Prostate gland (tissue), 2 donors: ENCODE measurements at places on chromosomes 2 and 18.

GRCh38 chr2:212628586-212628985 lies 90.0 kb upstream of the ERBB4 start:
- DNase-seq = no peak

DNA sequence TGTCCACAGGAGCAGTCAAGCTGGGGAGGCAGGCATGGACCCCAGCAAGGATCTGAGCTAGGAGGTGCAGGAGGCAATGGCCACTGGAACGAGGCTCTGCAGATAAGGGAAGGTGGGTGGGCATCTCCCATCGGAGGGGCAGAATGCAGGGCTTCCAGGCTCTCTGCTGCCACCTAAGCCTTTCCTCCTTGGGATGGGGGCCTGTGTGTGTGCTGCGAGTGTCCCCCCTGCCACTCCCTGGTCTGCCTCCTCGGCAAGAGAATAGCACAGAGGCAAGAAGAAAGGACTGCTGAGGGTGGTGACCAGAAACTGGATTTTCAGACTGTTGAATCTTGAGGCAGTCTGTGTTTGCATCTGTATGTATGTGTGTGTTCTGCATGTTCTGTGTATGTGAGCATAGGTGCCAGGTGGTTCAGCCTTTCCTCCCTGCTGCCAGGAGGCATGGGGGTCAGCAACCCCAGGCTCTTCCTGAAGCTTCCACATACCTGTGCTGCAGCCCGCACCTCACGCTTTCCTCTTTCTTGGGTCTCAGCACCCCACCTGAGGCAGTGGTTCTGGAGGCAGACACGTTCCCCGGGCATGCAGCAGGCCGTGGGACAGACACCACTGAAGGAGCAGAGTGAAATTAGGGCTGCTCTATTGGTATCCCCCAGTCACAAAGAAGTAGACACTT lies 86.7 kb downstream of the EPAS1 start:
- DNase-seq = no peak

DNA sequence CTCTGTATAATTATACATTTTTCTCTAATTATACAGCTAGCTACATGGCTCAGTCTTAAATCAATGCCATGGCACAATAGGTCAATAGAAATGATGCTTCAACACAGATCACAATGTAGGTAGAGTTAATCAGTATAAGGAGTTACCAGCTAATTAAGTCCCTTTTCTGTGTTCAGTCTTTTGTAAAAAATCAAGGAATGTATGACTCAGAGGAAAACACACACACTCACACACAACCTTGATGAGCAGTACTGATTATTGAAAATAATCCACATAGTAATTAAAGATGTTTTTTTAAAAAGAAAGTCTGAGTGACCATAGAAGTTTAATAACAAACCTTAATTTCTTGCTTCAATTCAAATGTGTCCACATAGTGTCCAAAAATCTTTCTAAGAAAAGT lies 691.3 kb downstream of the LRP1B start:
- DNase-seq = no peak

DNA sequence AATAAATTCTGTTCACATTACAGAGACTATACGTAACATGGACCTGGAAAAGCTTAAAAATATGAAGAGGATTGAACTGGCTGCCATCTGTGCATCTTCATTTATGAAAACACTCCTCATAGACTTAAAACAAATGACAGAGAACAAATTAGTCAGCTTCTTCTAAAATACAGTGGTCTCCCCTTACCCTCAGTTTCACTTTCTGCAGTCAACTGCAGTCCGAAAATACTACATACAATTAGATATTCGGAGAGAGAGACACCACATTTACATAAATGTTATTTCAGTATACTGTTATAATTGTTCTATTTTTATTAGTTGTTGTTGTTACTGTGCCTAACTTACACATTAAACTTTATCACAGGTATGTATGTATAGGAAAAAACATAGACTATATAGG lies 6.5 kb downstream of the RNF103 start:
- no peak for DNase-seq

GRCh38 chr2:118643294-118643693 lies 204.2 kb downstream of the EN1 start:
- no peak for DNase-seq

GRCh38 chr2:224930124-224930523 lies 112.1 kb downstream of the DOCK10 start:
- DNase-seq = no peak

DNA sequence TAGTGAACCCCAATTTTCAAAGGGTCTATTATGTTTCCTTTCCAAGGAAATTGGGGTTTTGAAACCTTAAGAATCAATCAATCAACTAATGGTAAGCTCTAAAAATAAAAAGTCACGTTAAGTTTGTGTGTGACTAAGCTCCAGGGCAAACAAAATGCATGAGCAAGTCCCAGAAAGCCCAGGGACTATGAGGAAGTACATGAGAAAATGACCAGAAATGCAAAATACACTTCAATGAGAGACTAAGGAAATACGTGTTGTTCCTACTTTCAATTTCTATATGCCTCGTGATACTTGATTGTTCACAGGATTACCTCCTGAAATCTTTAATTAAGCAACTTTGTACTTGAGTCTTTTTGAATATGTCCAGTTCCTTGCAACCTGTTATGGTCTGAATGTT lies 684.4 kb upstream of the SYT4 start:
- DNase-seq = no peak

DNA sequence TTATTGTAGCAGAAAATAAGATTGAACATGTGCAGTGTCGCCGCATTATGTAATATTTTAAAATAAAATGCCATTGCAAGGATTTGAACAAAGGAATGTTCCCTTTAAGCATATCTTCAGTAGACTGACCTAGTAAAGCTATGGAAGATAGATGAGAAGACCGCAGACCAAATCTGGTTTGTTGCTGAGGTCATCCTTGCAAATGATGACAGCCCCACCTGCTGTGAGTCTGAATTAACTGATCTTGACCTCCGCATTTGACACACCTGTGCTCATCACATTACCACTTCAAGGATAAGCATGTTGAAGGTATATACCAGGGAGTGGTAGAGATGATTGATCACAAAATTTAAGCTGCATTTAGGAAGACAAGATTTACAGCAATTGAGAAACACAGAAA lies 96.2 kb downstream of the NYAP2 start:
- DNase-seq = no peak

DNA sequence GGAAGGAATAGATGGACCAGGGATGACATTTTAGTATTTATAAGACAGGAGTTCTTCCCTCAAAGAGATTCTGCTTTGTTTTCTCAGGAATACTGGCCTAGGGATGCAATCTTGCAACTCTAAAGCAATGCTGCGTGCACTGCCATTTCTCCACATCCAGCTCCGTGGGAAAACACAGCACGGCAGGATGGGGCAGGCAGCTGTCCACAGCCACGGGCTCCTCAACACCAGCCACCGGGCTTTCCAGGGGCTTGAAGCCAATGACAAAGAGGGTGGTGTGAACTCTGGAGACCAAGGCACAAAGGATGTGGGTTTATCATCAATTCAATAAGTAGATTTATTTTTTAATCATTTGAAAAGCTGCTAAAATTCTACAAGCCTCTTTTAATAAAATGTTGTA lies 49.3 kb downstream of the CABYR start:
- no peak for DNase-seq

- no peak for DNase-seq
Observed at GRCh38 chr18:75204732-75205513, 4.0 kb downstream of the PTGR3 start.

DNA sequence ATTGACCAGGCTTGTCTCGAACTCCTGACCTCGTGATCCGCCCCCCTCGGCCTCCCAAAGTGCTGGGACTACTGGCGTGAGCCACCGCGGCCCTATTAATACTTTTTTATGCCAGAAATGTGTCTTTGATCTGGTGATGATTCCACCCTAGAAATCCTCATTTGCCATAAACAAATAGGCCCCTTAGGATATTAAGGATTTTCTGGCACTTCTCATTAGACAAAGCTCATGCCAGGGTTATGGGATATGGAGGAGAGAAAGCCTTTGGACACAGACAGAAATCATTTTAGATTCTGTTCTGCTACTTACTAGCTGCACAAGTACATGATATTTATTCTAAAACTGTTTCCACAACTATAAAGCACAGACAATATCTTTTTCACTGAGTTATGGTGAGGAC lies 24.1 kb downstream of the SLC40A1 start:
- DNase-seq = no peak

DNA sequence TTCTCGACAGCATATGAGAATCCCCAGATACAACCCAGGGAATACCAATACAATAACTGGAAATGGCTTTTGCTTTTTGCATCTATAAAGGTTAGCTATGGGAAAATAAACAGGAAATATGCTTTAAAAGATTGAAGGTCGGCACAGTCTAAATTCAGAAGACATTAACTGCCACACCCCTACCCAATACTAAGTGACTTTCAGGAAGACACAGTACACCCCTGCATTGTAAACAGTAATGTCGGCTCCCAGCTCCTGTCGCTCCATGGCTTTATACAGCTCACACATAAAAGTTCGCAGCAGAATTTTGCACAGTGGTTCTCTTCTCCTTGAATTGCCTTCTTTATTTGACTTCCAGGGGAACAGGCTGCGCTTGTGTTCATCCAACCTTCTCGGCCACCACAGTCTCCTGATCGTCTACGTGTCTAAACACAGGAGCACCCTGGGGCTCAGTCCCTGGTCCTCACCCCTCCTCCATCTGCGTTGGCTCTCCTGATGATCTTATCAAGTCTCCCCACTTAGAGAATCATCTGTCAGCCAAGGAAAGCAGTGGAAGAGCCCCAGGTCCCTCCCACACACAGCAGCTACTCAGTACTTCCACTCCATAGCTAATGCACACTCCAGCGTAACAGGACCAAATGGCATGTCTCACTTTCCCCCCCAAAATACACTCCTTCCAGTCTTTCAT lies 22.7 kb downstream of the CYB5A start:
- no peak for DNase-seq

- no peak for DNase-seq
Observed at GRCh38 chr18:58362027-58362575, 266.8 kb downstream of the ALPK2 start.

DNA sequence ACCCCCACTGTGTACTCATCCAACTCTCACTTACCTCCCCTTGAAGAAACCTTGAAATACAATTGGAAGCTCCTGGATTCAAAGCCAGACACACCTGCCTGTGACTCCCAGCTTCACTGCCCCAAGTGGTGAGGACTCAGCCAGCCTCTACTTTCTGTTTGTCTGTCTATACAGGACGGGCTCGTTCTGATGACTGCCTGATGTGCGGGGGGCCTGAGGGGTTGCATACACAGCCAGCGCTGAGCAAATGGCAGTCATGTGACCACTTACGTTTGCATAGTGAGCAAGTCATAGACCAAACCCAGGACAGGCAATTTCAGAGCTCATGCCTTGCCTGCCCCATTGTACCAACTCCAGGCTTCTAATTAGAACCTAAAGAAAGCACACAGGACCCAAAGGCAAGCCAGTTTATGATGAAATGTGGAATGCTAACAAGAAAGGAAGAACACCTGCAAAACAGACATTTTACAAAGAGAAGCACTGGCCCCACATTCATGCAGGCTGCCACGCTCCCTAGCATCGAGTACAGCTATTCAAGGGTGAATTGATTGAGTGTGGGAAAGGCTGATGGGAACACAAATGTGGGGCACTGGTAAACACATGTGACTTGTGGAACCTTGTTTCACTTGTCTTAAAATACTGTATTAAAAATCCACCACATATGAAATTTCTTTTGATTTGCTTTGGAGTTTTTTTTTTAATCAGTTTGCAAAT lies 137.8 kb downstream of the LNPK start:
- DNase-seq = no peak

DNA sequence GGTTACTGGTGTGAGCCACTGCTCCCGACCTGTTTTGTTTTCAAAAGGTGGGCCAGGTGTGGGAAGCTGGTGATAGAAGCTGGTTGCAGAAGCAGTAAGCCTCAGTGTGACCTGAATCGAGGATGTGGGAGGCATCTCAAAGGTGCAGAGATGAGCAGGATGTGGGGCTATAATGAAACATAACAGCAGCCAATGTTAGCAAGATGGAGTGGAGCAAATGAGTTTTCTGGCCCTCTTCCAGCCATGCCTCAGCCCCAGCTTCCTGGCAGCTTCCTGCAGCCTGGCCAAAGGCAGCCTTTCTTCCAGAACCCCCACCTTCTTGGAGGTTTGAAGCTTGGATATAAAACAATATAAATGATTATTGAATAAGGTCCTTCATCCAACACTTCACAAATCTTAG lies 184.8 kb downstream of the NCK2 start:
- no peak for DNase-seq

DNA sequence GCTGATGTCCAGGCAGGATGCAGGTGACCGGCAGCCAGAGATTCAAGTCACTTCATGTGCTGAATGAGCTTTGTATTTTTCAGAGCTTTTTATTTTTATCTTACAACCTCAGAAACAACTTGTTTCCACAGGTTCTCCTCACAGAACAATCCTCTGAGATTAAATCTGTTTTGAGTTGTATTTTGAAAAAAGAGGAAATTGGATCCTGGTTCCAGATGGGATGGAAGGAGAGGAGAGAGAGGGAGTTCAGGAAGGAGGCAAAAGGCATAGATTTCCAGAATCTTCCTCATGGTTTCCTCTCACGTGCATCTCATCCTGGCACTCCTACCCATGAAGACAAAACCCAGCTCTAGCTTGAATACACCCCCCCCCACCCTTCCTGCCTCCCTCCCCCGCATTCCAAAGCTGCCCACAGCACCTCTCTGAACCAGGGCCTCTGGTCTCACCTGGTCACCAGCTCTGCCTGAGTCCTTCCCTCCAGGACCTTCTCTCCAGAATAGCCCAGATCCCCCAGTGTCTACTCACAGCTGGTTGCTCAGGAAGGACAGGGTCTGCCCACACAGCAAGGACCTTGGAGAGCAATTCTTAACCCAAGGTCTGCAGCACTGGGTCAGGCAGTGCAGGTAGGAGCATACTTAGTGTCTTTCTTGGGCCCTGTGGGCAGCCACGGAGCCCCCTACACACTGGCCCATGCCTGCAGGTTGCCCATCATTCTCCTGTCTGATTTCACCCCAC lies 104.7 kb downstream of the ZFP36L2 start:
- DNase-seq = no peak

DNA sequence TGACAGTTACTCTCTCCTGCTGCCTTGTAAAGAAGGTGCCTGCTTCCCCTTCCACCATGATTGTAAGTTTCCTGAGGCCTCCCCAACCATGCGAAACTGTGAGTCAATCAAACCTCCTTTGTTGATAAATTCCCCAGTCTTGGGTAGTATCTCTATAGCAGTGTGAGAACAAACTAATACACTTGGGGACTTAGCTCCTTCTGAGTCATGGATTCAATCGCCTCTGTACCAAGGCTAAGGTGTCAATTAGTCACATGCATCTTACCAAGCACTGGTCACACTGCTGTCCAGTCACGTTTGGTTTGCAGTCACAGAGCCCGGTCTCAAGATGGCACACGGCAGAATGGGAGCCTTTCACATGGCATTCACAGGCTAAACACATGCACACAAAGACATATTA lies 100.6 kb downstream of the LAMA1 start:
- no peak for DNase-seq

- no peak for DNase-seq
Observed at GRCh38 chr2:41320491-41320890, 727.3 kb upstream of the PKDCC start.

DNA sequence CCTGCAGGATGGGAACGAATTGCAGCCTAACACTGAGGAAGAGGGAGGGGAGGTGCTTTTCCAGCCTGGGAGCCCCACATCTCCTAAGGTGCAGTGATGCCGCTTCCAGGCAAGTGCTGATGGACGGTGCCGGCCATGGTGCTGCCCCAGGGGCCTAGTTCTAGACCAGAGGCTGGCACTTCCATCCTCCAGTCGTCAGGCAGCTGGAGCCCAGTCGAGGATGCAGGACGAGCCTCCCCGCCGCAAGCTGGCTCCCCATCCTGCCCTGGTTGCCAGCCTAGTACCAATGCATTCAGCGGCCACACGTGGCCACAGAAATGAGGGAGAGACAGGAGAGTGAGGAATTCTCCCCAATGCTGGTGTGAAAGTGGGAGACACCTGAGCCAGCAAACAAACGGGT lies 413.5 kb downstream of the ZNF516 start:
- no peak for DNase-seq
